ENCODE measurements at places on chromosomes 16 and 17.
A peak's percentile ranks its signal among the peaks of the same experiment; 100 is the strongest.

GRCh38 chr16:81657781-81658180, 121.3 kb upstream of the PLCG2 start:
- peak; percentile 74 for DNase-seq

GRCh38 chr17:39139561-39139960, 11.9 kb downstream of the PLXDC1 start:
- no peak for DNase-seq

- peak; percentile 68 for DNase-seq
Observed at GRCh38 chr16:483341-484075, 44.0 kb upstream of the CAPN15 start.

- no peak for DNase-seq
Observed at GRCh38 chr16:58124601-58124915, 4.6 kb downstream of the CFAP20 start.

DNA sequence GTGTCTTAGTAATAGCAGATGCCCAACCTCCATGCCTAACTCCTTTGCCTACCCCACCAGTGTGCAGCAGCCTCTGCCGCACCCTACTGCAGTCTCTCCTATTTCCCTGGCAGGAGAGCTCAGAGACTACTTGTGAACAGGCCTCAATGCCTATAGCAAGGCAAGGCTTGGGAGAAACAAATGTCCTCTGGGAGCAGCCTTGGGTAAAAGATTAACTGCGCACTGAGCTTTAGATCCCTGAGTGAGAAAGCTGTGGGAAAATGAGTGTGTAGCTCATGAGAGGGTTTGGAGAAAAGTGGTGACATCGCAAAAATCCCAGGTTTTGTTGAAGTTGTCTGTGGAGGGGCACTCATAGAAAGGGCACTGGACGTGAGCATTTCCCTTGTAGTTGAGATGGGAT, 335.8 kb downstream of the WWOX start:
- no peak for DNase-seq

DNA sequence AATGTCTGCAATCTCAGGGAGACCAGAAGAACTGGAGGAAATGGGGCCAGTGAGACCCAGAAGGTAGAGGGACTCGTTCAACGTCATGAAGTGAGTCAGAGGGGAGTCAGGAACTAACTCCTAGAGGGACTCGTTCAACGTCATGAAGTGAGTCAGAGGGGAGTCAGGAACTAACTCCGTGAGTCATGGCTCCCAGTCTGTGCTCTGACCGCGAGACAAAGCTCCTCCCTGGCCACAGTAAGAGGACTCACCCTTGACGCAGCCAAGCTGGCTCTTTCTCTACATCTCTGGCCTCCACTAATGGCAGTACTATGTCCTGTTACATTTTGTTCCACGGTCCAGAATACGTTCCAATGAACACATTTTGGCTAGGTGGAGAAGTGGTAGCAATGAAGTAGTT, 902.5 kb downstream of the KCNJ2 start:
- no peak for DNase-seq

- peak; percentile 60 for DNase-seq
Observed at GRCh38 chr17:76268015-76268749, 3.0 kb downstream of the UBALD2 start.

DNA sequence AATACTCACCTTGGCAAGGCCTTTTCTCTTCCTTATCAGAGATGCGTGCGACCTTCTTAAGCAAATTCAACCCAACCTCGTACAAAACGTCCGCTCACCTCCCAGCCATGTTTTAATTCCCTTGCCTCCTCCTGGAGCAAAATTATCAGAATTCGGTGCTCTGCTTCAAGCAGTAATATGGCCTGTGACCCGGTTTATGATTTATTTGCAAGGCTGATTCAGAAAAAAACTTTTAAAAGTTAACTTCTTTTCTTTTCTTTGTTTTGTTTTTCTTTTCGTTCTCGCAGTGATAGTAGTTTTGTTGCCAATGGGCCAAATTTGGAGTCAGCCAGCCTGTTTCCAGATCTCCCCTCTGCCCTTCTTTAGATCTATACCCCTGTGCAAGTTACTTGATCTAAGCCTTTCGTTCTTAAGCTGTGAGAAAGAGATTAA, at the start of gene PHLPP2:
PHLPP2 (minus strand) TSS at position 382 of the 432 bp plus-strand sequence. CDS start 9,906 bp downstream, outside the sequence.
- DNase-seq = no peak

DNA sequence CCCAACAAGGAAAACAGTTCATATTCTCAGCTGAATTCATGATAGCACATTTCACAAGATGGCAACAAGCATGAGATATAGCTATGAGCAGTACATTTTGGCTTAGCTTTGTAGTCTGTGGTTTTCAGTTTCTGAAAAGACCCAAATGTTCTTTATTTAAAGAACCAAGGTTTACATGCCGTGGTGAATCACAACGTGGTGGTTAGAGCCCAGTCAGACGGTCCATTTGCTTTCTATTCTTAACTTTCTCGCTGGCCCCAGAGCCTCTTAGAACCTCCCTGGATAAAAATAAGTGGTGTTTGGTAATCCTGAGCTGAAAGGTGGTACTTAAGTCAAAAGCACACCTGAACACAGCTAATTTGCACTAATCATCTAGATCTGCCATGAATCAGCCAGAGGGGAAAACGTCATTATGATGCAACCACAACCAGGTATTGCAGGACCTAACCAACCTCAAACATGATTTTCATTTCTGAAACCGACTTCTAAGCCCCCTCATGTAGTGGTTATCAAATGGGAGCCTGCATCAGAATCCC, 18.6 kb upstream of the HAPSTR1 start:
- DNase-seq = no peak

GRCh38 chr17:63993368-63993985, 4.7 kb upstream of the PRR29 start:
- peak; percentile 16 for DNase-seq

- peak; percentile 35 for DNase-seq
Observed at GRCh38 chr16:89009343-89010209, 32.6 kb upstream of the CBFA2T3 start.

DNA sequence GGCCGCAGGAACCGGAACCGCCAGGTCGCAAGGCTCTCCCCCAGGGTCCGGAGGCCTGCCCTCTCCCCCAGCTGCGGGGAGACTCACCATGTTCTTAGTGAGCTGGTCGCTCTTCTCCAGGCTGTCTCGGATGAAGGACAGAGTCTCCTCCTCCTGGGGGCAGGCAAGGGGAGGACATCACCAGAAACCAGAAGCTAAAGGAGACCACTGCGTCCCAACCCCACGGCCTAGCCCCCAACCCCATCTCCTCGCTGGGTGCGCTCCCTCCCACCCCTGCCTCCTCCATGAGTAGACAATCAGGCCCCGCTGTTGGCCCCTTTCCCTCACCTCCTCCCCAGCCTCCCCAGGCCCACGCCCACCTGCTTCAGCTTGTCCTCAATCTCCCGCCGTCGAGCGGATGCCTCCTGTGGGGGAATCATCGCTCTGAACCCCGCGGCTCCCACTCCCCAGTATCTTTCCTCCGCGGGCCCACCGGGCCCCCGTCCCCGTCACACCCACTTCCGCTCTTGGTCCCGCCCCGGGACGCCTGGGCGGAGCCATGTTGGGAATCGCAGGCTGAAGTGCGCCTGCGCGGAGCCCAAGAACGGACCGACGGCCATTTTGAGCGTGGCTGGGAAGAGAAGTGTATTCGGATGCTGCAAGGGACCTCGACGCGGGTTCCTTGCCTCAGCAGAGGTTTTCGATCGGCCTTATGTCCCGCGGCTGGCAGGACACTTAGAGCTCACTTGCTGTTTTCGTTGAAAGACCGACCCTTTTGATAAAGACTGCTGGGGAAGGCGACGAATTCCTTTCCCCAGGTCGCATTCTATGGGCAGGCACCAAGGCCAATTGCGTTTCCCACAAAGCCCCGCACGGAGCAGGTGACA, at the start of gene EXOC7:
EXOC7 (minus strand) TSS at position 514 of the 866 bp plus-strand sequence; CDS start at position 419, 95 bp downstream.
- DNase-seq = peak; percentile 96

- DNase-seq = no peak
Observed at GRCh38 chr16:17471719-17472461, 1.1 kb upstream of the XYLT1 start.

DNA sequence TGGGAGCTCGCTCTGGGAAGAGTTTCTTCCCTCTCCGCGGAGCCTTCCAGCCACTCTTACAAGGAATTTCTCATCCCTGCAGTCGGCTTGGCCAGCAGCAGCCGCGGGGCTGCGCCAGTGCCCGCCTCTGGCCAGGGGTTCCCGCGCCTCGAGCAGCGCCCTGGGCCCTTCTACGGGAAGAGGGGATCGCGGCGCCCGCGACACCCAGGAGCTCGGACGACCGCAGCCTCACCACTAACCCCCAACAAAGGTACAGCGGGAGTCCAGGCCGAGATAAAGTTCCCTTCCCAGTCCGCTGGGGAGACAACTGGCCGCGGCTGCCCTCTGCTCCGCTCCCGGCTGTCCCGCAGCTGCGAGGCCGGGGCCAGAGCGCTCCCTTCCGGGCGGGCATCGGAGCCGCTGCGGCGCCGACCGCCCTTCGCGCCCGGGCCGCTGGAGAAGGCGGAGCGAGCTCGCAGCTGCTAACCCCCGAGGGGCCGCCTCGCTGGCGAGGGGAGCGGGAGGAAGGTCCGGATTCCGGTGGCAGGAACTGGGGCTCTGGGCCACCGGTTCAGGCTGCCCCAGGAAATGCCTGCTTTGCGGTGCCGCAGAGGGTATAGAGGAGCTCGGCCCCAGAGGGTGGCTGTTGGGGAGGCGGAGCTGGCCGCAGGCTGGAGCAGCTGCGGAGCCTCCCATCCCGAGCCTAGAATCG, 3.6 kb upstream of the HS3ST3B1 start:
- no peak for DNase-seq

DNA sequence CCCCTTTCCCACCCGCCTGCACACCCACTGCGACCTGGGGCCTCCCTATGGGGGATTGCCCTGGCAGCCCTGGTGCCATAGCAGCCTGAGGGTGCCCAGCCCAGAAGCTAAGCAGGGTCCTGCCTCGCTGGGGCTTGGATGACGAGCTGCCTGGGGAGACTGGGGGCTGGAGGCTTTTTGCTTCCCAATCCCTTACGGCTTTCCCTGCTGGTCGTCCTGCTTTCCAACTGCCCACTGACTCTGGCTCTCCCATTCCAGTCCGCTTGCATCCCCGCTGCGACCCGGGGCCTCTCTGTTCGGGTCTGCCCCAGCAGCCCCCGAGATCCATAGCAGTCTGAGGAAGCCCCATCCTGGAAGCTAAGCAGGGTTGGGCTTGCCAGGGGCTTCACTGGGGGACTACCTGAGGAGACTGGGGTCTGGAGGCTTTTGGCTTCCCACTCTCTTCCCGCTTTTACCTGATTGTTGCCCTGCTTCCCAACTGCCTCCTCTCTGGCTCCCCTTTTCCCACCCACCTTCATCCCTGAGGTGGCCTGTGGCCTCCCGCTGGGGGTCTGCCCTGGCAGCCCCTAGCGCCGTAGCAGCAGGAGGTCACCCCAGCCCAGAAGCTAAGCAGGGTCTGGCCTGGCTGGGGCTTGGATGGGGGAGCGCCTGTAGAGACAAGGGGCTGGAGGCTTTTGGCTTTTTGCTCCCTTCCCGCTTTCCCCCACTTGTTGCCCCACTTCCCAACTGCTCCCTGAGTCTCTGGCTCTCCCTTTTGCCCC, 2292.8 kb downstream of the TP53TG3F start:
- no peak for DNase-seq

DNA sequence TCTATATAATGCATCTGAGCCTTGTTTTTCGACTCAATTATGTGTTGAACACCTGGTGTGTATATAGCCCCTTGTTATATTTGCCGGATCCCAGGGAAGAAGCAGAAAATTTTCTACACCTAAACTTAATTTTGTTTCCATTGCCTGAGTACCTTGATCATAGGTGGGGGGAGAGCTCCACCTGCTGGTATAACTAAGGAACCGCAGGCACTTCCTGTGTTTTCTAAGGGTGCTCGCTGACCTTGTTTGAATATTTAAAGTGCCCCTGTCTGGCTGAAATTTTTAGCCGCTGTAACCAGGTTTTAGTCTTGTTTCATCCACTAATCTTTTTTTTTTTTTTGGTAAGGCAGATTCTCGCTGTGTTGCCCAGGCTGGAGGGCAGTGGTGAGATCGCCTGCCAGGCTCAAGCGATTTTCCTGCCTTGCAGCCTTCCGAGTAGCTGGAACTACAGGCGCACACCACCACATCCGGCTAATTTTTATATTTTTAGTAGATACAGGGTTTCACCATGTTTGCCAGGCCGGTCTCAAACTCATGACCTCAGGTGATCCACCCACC, 6.5 kb upstream of the NUBP1 start:
- DNase-seq = peak; percentile 59

DNA sequence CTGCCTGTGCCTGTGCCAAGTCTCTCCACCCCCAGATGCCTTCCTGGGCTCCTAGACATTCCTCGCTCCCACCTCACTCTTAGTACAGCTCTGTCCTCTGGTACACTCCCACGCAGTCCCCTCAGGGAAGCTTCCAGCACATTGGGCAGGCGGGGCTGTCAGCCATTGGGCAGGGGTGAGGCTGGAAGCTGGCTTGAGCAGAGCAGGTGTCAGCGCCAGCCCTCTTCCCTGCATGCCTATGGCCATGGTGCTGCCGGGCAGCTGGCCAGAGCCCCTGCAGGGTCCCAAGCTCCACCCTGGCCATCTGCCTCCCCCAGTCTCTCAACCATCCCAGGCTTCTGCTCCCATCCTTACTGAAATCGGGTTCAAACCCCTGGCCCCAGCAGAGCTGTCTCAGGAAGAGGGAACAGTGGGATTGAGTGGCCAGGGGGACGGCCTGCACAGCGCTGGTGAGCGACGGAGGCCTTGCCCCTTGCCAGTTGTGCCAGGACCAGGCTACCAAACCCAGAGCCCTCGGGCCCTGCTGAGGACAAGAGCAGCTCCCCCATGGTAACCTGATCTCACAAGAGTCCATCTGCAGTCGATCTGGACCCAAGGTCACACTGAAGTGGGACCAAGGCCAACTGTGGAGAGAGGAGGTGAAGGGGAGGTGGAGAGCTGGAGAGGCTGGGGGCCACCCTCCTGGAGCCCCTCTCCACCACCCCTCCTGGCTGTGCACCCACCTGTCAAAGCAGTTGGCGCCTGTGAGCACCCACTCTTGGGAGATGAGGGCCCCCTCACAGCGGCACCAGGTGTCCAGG, 2.4 kb upstream of the B9D1 start:
- peak; percentile 67 for DNase-seq

- no peak for DNase-seq
Observed at GRCh38 chr17:32481193-32481592, 5.6 kb upstream of the CDK5R1 start.

DNA sequence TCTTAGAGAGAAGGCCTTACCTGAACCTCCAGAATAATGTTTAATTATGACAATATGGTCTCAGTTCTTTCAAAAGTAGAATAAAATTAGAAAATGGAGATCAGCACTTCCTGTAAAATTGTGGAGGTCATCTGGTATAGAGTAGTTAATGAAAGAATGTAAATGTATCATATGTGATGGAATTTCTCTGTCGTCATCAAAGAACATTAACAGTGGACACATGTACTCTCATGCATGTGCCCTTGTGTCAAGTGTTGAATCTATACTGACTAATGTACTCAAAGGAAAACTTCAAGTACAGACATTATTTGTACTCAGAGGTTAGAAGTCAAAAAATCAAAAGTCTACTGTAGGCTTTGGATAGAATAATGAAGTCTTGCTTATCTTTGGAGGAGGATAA, 129.2 kb upstream of the MYOCD start:
- DNase-seq = no peak

Measured in dorsolateral prefrontal cortex (tissue), 122 donors.